ENCODE measurements at places on chromosomes 4 and X. TPM values are rescaled to one million over a fixed set of nuclear protein-coding genes. Genes with fewer than 3 reads are reported as not detected.

GRCh38 chr4:156182269-156182668 lies 228.6 kb upstream of the CTSO start:
- DNase-seq, result no peak

- no peak for DNase-seq
Observed at GRCh38 chr4:94348666-94349065, 6.0 kb upstream of the HPGDS start.

- DNase-seq, result no peak
Observed at GRCh38 chr4:25402521-25402920, 25.5 kb downstream of the ANAPC4 start.

DNA sequence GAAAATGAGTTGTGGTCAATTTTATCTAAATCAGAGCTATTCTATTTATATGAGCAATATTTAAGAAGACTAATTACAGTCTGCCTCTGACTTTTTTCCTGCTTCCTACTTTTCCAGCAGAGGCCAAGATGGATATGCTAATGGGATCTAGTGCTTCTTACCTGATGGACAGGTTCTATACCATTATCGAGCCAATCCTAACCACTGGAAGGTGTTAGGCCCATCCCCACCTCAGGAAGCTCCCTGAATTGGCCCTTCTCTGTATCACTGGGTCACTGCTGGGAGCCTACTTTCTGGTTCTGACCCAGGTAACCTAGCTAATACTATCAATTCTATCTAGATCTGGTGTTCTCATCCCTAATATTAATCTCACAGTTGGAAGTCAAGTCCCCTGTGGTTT lies 577 bp upstream of the YIPF7 start:
- no peak for DNase-seq

- no peak for DNase-seq
Observed at GRCh38 chr4:162015090-162015489, 148.7 kb downstream of the FSTL5 start.

DNA sequence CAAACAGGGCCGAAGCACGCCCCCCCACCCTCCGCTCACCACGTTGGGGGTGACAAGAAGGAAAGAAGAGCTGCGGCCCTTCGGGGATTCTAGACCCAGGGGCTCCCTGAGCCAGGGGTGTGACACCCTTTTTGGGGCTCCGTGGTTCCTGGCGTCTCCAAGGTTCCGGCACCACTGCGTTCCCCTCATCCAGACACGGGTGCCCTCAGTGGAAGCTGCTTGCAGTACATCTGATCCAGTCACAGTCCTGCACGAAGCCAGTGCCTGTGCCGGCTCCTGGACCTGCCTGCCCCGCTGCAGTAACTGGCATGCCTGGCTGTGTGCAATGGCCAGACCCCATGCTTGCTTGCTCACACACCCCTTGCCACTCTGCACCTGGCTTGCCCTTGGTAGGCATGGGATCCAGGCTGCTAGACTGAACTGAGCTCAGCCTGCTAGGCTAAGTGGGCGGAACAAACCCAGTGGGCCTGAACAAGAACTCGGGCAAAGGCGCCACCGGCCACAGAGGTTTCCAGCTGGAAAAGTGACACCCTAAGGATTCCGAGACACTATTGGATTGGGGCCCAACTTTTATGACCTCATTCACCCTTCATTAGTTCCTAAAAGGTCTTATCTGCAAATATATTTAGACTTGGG lies 420.4 kb upstream of the AGA start:
- DNase-seq, result no peak

DNA sequence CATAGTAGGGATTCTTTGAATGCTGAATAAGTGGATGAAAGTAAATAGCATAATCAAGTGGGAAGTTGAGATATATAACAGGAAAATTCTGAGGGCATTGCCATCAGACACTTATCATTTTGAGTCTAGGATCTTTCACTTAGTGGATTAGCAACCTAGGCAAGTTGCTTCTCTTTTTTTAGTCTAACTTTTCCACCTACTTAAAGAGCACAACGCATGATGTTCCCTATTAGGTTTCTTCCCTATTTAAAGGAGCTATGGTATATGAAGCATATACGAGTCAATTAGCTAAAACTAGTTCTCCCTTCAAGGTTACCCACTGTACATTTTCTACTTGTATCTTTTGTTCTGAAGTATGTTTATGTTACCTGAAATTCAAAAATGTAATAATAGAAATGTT lies 67.1 kb upstream of the HS3ST1 start:
- DNase-seq, result no peak

Gene PF4V1
- total RNA-seq, result not detected
